ENCODE measurements at places on chromosomes 2 and 18. TPM values are rescaled to one million over a fixed set of nuclear protein-coding genes. Genes with fewer than 3 reads are reported as not detected.
A peak's percentile ranks its signal among the peaks of the same experiment; 100 is the strongest.

DNA sequence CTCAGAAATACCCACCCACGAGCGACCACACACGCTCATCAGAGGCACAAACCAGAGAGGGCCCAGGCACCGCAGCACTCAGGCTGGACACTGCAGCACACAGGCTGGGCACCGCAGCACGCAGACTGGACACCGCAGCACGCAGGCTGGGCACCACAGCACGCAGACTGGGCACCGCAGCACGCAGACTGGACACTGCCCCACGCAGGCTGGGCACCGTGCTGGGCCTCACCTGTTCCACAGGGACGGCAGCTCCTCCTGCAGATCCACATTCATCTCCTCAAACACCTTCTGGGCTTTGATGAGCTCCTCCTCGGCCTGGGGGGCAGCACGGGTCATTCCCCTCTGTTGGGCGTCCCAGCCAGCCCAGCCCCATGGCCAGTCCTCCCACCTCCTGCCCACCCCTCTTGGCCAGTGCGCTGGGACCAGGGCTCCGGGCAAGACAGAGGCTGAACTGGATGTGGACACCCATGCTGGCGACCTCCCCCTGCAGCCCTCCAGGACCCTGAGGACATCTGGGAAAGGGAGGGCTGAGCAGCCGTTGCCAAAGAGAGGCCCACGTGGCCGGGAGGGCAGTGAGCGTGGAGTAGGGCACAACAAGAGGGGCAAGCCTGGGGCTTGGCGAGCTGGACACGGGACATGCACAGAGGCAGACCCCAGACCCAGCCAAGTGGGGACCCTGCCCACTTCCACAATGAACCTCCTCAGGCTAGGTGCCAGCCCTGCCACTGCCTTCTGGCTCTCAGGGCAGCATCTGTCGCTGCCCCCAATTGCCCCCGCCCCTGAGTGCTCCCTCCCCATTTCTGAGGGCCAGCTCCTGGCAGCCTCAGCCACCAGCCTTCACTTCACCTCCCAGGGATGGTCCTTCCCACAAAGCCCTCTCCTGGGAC is 43.0 kb downstream of the BIN1 start:
- no peak for DNase-seq

- DNase-seq = peak; percentile 89
Observed at GRCh38 chr2:172230889-172231401, 128.2 kb upstream of the DLX2 start.

DNA sequence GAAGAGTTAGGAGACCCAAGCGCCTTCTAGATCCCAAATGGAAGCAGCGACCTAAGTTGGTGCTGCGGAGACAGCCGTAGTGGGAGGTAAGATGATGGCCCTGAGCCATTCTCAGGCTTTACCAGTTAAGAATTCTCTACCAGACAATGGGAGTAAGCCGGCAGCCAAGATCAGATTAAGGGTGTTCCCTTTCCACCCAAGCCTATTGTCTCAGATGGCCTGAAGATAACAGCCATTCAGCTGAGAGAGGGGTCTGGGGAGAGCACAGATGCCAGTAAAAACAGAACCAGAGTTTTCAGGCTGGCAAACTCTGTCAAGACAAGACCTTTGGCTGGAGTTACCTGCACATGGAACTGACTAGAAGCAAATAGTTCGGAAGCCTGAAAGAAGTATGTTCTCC is 191.7 kb upstream of the HAAO start:
- DNase-seq = no peak

WDR54 gene
- total RNA-seq = 25.3 TPM

- DNase-seq = no peak
Observed at GRCh38 chr2:57893786-57894185, 152.8 kb upstream of the VRK2 start.

DNA sequence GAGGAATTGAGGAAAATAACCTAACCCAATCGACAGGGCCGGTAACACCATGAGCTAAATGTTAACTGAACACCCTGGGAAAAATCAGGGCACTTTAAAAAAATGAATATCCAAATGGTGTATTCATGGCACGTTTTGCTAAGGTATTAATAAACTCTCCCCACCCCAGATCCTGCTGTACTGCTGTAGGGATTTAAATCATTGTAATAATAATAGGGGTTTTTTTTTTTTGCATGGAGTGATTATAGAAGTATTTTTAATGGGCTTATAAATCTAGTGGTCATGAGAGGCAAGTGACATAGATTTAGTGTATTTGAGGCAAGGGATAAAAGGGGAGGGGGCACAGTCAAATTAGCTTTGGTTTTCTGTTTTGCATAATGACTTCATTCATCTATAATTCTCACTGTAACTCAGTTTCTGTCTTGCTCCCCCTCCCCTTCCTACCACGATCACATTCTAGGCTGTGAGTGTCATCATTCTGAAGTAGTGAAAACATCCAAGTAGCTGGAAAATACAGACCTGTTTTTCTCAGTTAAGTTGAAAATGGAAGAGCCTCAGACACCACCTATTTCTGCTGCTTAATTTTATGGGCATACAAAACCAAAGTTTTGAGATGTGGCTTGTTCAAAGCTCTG is 18.2 kb upstream of the MGAT5 start:
- DNase-seq = no peak

AQP4 gene
- not detected for total RNA-seq

DNA sequence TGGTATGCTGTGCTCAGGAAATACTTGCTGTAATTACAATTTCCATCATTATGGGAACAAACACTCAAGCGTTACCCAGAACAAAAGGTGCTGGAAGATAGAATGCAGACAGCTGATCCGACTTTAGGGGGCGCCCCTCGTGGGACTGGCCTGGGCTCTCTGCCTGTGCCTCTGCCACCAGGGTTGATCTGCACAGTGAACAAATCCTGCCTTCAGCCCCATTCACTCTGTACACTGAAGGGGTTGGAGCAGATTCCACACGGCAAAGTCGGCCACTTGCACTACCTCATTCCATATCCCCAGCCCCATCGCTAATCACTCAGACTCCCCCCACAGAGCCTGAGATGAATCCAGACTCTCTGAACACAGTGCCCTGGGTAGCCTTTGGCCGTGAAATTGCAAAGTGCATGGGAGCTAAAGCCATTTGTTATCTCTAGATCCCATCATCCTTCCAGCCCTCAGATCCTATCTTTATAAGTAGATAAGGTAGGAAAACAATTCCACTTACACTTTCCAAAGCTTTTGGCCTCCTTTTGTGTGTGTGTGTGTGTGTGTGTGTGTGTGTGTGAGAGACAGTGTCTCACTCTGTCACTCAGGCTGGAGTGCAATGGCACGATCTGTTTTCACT is 69.3 kb downstream of the INPP5D start:
- DNase-seq = no peak

Data from MG63 (cell line).